ENCODE measurements at places on chromosomes 7 and 10.

GRCh38 chr10:121616291-121616690 is 18.0 kb upstream of the FGFR2 start:
- DNase-seq = no peak

GRCh38 chr7:138607216-138608126 is 93.7 kb downstream of the SVOPL start:
- no peak for DNase-seq

GRCh38 chr10:27646194-27646593 is 99.4 kb downstream of the MKX start:
- DNase-seq = no peak

DNA sequence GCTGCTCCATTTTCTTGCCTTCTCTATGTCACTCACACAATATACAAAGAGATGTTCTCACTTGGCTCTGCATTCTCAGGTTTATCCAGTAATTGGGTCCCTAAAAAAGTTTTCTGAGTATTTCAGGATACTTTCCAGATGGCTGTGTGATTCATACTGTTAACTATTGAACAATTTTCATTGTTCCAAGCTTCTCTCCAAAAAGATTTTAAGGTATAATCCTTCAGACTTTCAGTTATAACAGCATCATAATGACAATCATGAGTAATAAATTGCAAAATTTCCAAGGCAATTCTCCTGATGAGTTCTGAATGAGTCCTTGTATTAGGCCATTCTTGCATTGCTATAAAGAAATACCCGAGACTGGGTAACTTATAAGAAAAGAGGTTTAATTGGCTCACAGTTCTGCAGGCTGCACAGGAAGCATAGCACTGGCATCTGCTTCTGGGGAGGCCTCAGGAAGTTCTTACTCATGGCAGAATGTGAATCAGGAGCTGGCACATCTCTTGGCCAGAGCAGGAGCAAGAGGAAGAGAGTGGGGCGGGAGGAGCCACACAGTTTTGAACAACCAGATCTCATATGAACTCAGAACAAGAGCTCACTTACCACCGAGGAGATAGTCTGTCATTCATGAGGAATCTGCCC is 148.1 kb downstream of the SLC16A9 start:
- no peak for DNase-seq

GRCh38 chr7:108395426-108395825 is 60.8 kb downstream of the NRCAM start:
- no peak for DNase-seq

DNA sequence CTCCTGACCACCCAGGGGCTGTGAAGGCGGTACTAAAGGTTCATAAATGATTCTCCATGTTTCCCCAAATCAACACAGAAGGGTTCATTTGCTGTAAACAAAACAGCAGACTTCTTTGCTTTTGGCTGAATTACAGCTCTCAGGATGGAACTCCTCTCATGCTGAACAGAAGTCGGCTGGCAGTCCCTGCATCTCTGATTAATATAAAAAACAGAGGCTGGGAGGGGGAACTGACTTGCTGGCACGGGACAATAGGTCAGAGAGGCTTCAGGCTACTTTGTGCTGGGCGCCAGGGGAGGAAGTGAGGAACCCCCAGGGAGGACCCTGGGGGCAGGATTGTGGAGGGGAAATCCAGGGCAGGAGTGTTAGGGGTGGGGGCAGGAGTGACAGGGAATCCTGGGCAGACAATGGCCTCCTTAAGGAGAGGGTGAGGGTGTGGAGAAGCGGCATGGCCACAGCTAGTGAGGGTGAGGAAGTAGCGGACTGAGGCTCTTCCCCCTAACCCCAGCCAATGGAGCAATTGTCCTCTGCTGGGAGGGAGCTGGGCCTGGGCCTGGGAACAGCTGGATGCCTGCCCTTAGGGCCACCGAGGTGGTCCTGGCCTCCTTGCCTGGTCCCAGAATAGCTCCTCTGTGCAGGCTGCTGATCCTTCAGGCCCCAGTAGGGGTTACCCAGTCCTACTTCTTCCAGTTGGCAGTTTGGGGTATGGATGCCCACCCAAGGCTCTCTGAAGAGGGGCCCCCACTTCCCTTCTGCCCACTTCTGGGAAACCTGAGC is 9.2 kb upstream of the SFRP5 start:
- no peak for DNase-seq

DNA sequence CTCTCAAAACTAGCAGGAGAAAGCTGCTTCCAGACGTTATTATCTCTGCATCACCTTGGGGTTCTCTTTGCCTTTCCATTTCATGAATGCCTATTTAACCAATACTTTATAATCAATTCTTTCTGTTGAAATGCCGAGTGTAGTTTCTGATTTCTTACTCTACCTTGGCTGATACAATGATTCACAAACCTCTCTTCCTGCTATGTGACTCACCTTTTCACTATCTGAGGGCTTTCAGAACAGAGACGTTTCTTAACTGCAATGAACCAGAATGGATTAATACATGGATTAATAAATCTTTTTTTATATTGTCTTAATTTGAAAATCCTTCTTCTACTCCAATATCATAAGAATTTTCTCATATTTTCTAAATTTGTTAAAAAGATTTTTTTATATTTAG is 46.4 kb upstream of the ZNF746 start:
- DNase-seq = no peak
